ENCODE measurements at places on chromosomes 5 and 9.

GRCh38 chr5:3276896-3277295 lies 318.7 kb upstream of the IRX1 start:
- no peak for DNase-seq

DNA sequence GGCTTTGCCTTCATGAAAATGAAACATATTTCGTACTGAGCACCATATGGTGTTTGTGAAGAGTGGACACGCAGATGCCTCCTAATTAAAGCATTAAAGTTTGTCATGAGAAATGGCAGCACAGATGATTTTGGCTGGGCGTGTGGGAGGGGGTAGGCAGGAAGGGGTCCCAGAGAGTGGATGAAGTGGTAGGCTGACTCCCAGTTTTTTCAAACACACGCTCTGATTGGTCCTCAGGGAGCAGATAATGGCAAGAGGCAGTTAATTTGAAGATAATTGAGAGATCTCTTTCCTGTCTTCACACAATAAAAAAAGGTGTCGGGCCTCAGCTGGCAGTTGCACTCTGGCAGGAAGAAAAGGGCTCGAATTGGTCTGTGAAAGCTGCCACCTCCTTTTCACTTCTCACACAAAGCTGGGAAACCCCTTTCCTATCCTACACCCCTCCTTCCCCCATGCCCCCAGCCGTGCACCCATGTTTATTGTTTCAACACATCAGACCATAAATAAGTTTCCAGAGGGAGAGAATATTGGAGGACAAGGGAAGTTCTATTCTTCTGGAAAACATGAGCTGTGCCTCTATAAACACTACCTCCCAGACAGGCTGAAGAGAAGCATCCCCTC lies 429.6 kb downstream of the ARHGEF28 start:
- no peak for DNase-seq

DNA sequence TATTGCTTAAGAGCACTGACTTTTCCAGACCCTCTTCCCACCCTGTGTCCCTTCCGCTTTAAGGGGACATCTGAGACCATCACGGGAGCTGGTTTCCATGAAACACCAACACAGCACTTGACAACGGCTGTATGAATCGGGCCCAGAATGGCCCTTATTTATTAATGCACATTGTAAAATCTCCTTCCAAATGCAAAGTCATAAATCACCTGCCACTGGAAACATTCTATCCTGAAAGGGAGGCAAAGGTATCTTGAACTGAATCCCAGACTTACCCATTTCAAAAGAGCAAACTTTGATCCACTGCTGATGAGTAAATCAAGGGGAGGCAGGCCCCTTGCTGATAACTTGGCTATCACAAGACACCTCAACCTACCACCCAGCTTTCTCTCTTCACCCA lies 37.4 kb downstream of the SHB start:
- DNase-seq, result no peak

GRCh38 chr9:18605766-18606180 lies 131.8 kb downstream of the ADAMTSL1 start:
- DNase-seq, result no peak

- DNase-seq, result no peak
Measured at GRCh38 chr5:94010814-94011213, 269.4 kb upstream of the POU5F2 start.

GRCh38 chr5:54091307-54092130 lies 218.9 kb downstream of the ARL15 start:
- no peak for DNase-seq

GRCh38 chr5:168827636-168828035 lies 248.5 kb upstream of the PANK3 start:
- DNase-seq, result no peak

GRCh38 chr9:132197856-132198550 lies 36.1 kb downstream of the NTNG2 start:
- no peak for DNase-seq

- no peak for DNase-seq
Measured at GRCh38 chr5:166370928-166371690, 1920.3 kb upstream of the WWC1 start.

GRCh38 chr5:67886761-67887160 lies 328.8 kb upstream of the PIK3R1 start:
- no peak for DNase-seq

DNA sequence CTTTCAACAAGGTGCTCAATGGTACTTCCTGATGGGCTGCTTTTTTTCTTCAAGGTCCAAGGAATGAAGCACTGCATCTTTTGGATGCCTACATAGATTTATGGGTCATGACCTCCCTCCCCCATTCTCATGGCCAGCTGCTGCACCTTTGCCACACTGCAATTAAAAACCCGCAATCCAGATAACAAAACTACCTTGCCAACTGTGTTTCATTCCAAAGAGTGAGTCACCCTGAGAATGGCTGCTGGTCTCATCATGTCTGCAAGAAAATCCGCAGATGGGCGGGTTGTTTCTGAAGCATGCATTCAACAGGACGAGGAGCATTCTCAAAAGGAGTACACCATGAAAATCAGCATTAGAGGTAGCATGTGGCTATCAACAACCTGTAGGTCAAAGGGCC lies 139.8 kb downstream of the ELAVL2 start:
- DNase-seq, result no peak
